ENCODE measurements at places on chromosomes 5 and 9. TPM values are rescaled to one million over a fixed set of nuclear protein-coding genes. Genes with fewer than 3 reads are reported as not detected.

Gene CAMSAP1
- 23.7 TPM for total RNA-seq

Gene SKP2
- 142 TPM for total RNA-seq

Gene GPX3
- 3.9 TPM for total RNA-seq

Gene NTMT1
- total RNA-seq: 36.3 TPM

Gene UBAP1
- 38.3 TPM for total RNA-seq

DNA sequence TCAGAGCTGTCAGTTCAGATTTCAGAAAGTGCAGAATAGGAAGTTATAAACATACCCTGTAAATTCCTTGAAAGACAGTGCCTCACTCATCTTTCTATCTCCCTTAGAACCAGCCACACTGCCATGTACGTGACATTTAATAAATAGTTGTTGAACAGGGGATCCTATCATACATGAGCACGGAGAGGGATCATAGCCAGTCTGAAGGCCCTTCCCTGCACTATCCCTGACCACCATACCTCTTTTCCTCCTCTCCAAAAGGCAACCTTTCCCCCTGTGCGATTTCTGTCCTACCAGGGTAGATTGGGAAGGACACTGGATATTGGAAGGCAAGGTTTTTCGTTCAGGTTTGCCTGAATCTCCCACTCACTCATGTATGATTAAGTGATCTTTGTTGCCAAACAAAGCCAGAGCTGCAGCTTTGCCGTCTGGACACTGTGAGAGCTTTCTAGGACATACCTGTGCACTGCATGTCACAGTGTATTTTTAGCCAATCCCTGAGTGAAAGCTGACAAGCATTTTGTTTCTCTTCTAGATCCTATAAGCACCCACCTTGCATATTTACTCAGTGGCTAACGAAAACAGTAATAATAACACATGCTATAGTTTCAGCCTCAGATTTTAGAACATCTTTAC, 986.5 kb upstream of the WWC1 start:
- no peak for DNase-seq

DNA sequence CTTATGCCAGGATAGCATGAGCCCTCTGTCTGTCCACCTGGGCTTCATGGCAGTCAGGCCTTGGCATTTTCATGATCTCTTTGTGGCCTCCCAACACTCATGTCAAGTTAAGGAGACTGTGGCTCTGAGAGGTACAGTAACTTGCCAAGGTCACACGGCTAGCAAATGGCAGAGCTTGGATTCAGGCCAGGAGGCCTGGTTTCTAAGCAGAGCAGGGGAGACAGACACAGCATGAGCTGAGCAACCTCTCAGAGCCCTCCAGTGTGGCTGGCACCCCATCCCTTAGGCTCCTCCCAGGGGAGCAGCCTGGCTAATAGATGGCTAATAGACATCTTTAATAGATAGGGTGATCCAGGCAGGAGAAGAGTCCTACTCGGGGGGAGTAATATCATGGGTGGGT, 4.1 kb downstream of the SYNPO start:
- DNase-seq: no peak

DNA sequence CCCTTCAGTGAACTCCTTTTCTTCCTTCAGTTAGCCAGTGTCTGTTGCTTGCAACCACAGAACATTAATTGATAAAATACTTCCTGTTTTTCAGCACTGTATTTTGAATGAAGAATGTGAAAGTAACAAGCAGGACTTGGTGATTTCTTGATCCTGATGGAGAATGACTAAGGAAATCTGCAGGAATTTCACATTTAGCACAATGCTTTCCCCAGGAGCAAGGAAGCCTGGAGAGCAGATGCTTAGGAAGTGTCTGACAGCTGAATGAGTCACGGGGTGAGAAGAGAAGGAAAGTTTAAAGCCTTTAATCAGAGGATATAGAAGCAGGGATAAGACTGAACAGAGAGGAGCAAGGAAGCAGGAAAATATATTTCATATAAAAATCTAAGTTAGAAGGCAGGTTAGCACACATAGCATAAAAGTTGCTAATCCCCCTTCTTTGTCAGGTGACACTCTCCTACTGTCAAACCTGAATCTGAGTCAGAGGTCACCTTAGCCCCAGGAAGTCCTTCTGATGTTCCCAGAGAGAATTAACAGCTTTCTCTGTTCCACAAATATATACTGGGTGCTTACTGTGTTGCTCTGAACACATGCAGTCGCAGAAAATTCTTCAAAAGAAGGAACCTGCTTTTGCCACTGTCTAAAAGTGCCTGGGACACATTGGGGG, 59.7 kb downstream of the GNA14 start:
- peak; percentile 81 for DNase-seq

DNA sequence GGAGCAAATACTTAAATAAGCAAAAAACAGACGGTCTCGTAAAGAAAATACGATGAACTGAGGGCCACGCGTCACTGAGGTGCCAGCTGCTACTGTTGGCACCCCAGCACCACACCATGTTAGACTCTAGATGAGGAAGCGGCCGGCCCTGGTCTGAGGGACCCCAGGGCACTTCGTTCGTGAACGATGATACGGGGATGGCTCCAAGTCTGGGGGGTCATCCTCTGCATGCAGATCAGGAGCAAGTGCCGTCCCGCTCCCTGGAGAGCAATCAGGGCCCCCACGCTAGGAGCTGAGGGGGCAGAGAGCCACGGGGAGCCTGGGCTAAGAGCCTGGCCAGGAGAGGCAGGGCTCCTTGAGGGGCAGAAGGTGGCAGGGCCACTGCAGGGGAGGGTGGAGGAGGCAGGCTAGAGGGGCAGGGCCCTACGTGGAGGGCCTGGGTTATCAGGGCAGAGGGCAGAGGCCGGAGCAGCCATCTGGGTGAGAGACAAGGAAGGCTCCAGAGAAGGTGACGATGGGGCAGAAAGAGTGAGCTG, 24.1 kb downstream of the SARDH start:
- DNase-seq: no peak

- no peak for DNase-seq
Measured at GRCh38 chr5:14512574-14512973, 69.0 kb upstream of the OTULINL start.

DNA sequence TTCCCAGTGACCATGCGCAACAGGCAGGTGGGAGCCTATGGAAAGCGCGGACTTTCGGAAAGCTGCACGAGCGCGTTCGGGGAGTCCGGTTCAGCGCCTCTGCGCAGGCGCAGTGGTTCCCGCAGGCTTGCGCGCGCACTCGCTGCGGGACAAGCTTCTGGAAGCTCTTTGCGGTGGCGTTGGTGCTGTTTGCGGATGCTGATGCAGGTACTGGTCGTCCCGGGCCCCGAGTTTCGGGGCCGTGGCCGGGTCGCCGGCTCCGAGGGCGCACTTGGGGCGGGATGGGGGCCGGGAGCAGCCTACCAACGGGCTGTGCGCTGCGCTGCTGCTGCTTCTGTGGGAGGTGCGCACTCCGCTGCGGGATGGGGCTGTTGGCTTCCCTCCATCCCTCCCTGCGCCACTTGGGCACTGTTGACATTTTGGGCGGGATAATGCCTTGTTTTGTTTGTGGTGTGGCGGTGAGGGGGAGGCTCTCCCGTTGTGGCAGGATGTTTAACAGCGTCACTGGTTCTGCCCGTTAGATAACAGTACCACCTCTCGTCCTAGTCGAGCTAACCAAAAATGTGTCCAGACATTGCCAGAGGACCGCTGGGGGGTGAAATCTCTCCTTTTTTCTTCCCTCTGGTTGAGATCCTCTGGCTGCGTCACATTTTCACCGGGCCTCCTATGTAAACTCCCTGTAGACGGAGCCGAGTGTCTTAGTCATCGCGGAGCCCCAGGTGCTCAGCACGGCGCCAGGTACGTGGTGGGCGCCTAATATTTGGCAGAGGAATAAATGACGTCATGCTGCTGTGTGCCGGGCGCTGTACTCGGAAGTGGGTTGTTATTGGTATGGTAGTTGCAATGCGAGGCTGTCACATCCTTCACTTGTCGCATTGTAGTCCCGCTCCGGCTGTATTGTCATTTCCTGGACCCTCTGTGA, at the start of gene ZNF483:
TSS of gene ZNF483 (plus strand) at position 124 of the 922 bp plus-strand sequence. CDS start 2,217 bp downstream, outside the sequence.
- peak; percentile 75 for DNase-seq

DNA sequence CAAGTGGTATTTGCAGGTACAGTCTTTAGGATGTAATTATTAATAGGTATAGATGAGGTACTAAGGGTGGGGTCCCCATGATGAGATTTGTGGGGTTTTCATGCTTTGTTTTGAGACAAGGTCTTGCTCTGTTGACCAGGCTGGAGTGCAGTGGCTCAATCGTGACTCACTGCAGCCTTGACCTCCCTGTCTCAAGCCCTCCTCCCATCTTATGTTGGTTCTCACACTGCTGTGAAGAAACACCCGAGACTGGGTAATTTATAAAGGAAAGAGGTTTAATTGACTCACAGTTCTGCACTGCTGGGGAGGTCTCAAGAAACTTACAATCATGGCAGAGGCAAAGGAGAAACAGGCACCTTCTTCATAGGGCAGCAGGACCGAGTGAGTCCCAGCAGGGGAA, 217.5 kb downstream of the CDK5RAP2 start:
- peak; percentile 67 for DNase-seq

- DNase-seq: no peak
Measured at GRCh38 chr5:151144275-151144674, 13.3 kb downstream of the ANXA6 start.

DNA sequence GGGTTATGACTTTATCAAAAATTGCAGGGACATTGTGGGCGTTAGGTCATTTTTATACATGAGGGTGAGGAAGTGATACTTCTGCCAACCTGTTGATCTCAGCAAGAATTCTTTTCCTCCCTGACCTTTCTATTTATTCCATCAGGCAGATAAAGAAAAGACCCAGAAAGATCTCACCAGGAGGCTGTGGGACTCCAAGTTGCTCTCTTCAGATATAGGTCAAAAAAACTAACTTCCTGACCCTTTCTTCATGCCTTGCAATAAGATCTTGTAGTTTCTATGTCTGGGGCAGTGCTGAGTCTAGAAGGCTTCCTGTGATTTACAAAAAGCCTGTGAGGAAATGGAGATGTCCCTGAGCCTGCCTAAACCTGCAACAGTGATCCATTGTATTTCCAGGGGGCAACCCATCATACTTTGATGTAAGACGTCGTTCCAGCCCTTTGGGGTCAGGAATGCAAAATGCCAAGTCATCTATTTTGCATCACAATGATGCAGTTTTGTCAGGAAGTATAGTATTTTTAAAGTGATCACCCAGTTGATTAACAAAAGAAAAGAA, 22.0 kb upstream of the PIK3R1 start:
- DNase-seq: no peak

Data from fibroblast of villous mesenchyme (primary cell).